ENCODE measurements at places on chromosomes 11 and 22.
A peak's percentile ranks its signal among the peaks of the same experiment; 100 is the strongest.

DNA sequence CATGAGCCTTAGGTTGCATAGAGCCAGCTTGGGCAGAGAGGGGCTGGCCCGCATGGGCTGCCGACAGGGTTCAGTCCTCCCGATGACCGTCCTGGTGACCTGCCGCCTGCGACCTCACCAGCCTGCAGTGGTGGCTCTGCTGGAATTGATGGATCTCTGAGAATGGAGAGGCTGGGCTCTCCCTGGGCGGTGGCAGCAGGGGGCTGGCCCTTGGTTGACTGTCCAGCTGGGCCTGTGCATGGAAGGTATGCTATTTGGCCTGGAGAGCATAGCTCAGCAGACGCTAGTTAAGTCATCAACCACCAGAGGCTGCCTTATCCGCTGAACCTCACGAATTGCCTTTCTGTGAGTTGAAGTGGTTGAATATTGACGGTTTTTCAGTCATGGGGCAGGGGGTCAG is 19.7 kb downstream of the GRAMD4 start:
- DNase-seq = no peak

DNA sequence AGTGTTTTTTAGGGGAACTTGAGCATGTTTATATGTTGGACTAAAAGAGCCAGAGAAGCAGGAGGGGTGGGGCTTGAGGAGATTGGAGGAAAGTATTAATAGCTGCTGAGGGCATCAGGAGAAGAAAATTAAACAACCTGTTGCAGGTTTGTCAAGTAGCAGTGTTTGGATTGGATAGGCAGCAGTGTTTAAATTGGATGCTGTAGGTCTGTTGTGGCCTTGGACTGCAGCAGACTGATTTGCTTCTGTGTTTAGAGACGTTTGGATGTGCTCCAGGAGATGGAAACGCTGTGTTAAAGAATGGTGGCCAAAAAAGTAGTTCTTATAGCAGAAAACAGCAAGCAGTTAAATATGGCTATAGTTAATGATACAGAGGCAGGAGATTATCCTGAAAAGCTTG is 5.7 kb downstream of the EIF3L start:
- DNase-seq = no peak

DNA sequence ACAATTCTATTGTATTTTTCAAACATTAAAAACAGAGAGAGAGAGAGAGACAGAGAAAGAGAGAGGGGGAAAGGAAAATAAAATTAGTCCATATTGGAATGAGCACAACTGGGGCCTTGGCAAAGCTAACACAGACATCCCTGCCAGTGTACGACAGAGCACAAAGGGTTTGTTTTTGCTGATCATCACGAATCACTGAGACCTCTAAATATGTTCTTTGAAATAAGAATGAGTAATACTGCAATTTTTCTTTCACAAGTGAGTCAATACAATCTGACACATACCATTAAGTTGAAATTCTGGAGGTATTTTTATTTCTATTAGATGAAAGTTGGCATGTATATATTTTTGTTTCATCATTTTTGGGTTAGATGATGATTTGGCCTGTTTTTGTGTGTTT is 27.0 kb upstream of the LRRC4C start:
- DNase-seq = no peak

GRCh38 chr11:19244621-19245020 is 3.9 kb upstream of the E2F8 start:
- no peak for DNase-seq

- DNase-seq = no peak
Observed at GRCh38 chr11:18288911-18289310, 22.8 kb downstream of the SAA1 start.

GRCh38 chr11:36411202-36411640 is 98.9 kb downstream of the TRAF6 start:
- DNase-seq = no peak

DNA sequence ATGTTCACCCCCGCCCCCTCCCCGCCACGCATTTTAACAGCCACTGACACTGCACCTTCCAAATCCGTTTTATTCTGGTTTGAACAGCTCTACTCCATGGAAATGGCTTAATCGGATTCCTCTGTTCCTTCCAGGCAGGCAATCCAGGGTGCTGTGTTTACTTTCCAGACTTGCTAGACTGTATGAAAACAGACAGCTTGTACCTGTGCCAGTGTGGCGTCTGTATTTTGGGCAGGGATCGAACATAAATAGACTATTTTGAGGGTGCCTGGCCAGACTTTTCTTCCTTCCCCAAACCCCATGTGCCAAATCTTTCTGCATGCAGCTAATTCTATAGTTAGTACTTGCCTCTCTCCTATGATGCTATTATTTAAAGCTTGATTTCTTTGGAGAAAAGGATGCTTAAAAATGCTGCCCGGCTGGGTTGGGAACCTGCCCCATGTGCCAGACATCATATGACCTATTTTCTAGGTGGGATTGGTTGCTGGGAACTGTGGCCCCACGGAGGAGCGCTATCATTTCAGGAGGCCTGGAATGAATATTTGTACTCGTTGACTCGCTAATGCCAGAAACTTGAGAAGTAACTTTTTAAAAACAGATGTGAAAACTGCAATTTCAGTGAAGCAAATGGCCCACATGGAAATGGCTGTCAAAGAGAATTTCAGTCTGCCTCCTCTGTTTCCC is 814.8 kb downstream of the BRD1 start:
- peak; percentile 5 for DNase-seq

DNA sequence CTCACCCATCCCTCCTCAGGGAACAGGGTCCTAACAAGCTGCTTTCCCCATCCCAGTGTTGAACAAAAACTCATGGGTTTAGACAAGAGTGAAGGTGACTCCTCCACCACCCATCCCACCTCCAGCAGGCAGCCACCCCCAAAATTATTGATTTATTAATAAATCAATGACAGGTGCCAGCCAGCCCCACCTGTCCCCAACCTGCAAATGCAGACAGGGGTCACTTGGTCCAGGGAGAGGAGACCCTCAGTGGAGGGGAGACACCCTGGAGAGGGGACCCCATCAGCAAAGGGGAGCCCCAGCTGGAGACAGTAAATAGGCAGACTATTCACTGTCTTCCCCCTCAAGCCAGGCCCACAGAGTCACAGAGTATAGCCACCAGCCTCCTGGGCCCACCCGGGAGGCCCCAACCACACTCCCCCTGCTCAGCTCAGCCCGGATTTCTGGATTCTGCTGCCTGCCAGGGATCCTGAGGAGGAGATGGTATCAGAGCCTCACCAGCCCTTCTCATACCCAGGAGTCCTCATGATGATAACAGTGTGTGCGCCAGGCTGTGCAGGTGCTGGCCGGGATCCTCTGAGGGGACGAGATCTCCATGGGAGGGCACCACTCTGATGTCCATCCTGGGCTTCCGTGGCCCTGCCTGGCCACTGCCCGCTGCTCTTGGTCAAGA is 8.8 kb upstream of the CD81 start:
- DNase-seq = no peak

GRCh38 chr11:15396778-15397177 is 282.1 kb downstream of the INSC start:
- DNase-seq = no peak

DNA sequence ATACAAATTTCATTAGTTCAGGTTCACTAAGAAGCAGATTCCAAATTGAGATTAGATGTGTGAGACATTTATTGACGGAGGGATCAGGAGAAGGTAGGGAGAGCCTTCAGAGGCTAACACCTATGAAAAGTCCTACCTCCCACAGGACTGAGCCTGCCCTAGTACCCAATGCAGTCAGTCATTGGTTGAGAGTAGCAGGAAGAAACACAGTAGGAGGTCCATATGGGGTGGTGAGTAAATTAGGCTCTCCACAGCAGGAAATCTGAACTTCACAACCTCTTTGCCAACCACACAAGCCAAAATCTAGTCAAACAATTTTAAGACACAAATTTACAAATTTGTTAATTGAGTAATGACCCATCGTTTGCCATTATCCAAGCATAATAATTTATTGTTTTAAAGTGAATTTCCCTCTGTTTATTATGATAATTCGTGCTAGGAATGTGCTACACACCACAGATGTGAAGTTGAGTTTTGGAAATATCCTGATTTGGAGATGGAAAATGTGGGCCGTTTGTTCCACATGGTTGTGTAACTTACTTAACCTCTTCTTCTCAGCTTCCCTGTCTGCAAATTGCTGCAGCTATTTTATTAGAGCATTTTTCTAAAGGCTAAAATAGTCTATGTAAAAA is 542.1 kb downstream of the ETS1 start:
- no peak for DNase-seq

DNA sequence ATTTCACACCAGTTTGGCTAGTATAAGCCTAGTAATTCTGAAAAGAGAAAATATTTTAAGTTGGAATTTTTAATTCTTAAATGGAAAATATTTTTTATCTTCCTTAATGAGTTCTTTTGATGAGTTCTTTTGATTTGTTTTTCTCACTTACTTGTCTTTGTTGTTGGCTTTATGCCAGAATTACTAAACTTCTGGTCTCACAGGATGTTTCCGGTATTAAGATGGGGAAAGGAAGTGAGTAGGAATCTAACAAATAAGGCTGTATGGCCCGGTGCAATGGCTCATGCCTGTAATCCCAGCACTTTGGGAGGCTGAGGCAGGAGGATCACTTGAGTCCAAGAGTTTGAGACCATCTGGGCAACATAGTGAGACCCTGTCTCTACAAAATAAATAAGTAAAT is 106.4 kb downstream of the ARHGAP42 start:
- no peak for DNase-seq

GRCh38 chr22:19061471-19062138 is 60.6 kb downstream of the DGCR2 start:
- DNase-seq = no peak

- no peak for DNase-seq
Observed at GRCh38 chr22:50338860-50339462, 4.2 kb upstream of the PPP6R2 start.

GRCh38 chr11:128284634-128285033 is 302.7 kb downstream of the ETS1 start:
- DNase-seq = no peak

GRCh38 chr11:56890584-56891305 is 98.0 kb upstream of the OR5AK2 start:
- no peak for DNase-seq

GRCh38 chr22:19708321-19709011 is 5.8 kb upstream of the SEPTIN5 start:
- no peak for DNase-seq

DNA sequence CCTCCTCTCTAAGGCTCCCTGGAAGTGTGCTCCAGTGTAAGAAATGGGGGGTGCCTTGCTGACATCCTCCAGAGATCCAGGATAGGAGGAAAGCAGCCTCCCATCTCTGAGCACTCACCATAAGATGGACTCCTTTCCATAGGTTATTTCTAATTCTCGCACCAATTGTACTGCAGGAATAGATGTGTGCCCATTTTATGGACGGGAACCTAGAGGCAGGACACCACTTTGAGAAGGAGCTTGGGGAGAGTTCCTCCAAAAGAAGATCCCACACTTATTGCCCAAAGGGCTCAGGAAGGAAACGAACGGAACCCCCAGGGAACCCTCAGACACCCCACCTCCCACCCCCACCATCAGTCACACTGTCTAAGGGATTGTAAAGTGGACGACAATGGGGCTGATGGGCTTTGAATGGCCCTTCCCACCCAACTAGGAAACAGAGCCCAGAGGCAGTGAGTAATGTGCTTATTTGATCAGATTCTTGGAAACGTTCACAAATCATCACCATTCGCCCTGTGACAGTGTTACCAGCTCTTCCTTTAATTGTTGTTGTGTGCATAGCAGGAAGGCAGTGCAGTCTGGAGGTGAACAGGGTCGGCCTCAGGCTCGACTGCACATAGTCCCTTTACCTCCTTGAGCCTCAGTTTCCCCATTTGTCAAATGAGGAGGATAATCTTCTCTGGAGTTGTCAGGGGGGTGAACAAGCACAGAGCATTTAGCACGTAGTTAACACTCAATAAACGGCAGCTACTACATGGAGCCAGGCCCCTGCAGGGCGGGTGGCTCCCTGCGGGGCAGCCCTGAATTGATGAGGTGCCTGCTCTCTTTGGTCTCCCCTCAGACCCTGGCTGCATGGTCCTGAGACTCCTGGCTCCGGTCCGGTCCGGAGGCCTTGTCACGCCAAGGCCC is 8.4 kb upstream of the MN1 start:
- no peak for DNase-seq

GRCh38 chr11:8593935-8594909 is at the start of gene STK33:
Gene STK33 (minus strand): TSS chr11:8594228. CDS start chr11:8474905, 119,323 bp downstream.
- DNase-seq = peak; percentile 79

GRCh38 chr22:47836957-47837356 is 1074.5 kb downstream of the TBC1D22A start:
- DNase-seq = no peak

- DNase-seq = no peak
Observed at GRCh38 chr11:111354601-111354891, 24.5 kb downstream of the POU2AF1 start.

Measured in stimulated activated CD8-positive, alpha-beta memory T cell treated with anti-CD3 and anti-CD28 coated beads, Interleukin-4, amount 100 ng/mL, for 48 hours (primary cell).